ENCODE measurements at places on chromosomes 1 and 21.

DNA sequence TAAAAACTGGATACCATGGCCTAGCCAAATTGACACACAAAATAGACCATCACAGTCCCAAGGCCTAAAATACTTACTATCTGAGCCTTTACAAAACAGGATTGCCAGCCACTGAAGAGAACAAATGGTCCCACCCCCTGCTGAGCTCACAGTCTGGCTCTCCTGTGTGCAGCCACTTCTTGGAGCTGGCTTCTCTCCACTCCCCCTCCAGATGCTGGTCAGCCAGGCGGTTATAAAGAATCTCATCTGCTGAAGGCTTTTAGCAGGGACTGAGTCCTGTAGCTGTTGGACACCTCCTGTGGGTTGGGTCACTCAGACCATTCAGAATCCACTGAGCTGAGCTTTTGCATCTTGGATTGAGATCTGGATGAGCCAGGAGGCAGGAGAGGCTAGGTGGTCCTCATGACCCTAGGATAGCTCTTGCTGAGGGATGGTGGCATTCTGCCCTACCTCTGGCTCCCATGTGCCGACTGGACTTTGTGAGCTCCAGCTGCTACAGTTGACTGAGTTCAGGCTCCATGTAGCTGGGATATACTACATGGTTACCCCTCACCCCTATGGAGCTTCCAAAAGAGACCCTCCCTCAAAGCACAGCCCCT, 16.1 kb downstream of the OXCT2 start:
- no peak for DNase-seq

DNA sequence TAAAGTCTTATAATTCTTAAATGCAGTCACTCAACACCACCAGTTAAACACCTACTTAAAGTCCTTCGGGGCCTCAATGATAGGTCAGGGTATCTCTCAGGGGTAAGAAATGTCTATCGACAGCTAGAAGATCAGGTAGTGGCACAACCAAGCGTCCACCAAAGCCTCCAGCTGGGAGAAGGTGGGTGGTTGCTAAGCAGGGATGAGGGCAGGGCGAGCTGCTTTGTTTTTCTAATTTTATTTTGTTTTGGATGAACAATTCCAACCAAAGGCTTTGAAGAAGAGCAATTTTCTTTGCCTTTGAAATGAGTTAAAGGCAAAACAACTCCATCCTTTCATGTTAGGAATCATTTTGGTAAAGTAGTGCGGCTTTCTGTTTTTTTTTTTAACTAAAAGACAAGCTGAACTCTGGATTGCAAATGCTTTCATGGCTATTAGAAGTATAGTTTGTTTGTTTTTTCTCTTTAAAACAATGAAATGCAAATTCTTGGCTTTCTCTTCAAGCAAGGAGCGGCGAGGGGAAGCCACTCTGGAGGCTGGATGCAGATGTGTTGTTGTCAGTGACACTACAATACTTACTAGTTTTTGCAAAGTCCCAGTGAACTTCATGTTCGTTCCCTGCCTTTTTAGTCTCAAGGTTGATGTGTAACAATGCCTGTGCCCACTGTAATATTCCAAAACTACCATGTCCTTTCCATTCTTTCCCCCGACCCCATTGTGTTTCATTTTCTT, 106.0 kb downstream of the MRPS6 start:
- DNase-seq: no peak

DNA sequence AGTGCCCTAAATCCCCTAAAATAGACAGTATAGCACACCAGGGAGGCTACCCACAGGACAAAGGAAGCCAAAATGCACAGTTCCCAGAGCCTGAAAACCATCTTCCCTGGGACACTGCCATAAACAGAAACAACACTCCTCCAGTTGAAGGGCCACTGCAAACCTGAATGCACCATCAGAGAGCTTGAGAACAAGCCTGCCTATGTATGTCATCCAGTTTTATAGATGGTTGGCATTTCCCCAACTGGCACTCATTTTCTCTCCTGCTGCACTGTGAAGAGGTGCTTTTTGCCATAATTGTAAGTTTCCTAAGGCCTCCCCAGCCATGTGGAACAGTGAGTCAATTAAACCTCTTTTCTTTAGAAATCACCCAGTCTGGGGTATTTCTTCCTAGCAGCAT, 169.0 kb downstream of the AGBL4 start:
- no peak for DNase-seq

GRCh38 chr1:172381946-172382345, 38.5 kb upstream of the C1orf105 start:
- no peak for DNase-seq

DNA sequence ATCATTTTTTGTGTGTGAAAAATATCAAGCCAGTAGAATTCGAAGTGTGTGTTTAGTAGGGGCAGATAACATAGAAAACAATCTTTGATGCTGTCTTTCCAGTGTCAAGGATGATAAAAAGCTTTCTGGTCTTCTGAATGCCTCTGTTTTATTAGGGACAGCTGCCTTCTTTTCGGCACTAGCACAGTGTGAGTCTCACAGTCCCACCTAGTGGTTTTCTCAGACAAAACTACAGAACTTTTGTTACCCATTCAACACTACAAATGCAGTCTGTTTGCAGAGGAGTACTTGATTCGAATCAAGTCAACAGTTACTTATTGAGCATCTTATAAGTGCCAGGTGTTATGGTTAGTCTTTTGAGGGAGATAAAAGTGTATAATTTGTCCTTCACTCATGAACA, 30.6 kb upstream of the MCOLN3 start:
- DNase-seq: peak; percentile 29

DNA sequence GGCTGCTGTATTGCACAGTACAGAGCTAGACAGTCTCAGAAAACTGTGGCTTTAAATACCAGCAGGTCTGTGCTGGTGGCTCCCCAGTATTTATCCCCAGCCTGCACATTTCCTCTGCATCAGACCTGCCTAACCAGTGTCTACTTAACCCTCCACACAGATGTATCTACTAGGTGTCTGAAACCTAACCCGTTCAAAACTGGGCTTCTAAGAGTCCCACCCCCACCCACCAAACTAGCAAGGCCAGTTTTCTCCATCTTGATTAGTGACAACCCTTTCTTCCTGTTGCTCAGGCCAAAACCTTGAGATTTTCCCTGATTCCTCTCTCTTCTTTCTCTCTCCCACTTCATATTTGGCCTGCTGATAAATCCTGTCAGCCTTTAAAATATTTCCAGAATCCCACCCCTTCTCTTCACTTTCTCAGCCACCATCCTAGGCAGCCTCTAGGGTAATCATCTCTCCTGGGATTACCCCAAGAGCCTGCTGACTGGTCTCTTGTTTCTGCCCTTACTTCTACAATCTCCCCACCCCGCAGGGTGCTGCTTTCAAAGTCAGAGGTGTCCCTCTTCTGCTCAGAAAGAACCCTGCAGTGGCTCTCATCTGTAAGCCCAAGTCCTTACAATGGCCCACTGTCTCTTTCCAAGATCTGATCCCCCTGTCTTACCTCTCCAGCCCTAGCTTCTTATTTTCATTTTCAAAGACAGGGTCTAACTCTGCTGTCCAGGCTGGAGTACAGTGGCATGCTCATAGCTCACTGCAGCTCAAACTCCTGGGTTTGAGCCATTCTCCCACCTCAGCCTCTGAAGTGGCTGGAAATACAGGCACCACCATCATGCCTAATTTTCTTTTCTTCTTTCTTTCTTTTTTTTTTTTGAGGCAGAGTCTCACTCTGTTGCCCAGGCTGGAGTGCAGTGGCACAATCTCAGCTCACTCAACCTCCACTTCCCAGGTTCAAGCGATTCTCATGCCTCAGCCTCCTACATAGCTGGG, 45.2 kb downstream of the H3-3A start:
- DNase-seq: no peak

DNA sequence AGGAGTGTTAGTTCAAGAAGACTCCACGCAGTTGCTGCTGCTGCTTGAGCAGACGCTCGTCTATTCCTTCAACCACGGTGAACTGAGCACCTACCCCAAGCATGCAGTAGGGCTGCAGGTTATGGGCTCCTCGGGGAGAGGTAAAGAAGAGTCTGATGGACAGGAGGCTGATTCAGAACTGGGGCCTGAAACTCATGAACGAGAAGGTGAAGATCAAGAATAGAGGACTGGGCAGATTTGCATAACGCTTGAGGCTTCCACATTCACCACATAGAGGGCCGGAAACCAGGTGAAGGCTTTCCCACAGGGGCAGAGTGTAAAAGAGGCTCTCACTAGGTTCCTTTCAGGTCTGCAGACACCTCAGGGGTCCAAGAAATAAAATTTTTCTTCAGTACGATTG, 9.1 kb downstream of the ABCA4 start:
- no peak for DNase-seq

- no peak for DNase-seq
These were observed 27.1 kb downstream of the CAMK1G start for GRCh38 chr1:209610631-209610905.

GRCh38 chr1:76336931-76337371, 262.4 kb downstream of the ST6GALNAC3 start:
- no peak for DNase-seq

- DNase-seq: no peak
These were observed 114.3 kb upstream of the RUNX1 start for GRCh38 chr21:35163411-35163810.

- DNase-seq: no peak
These were observed 32.8 kb downstream of the GJA4 start for GRCh38 chr1:34825455-34826091.

DNA sequence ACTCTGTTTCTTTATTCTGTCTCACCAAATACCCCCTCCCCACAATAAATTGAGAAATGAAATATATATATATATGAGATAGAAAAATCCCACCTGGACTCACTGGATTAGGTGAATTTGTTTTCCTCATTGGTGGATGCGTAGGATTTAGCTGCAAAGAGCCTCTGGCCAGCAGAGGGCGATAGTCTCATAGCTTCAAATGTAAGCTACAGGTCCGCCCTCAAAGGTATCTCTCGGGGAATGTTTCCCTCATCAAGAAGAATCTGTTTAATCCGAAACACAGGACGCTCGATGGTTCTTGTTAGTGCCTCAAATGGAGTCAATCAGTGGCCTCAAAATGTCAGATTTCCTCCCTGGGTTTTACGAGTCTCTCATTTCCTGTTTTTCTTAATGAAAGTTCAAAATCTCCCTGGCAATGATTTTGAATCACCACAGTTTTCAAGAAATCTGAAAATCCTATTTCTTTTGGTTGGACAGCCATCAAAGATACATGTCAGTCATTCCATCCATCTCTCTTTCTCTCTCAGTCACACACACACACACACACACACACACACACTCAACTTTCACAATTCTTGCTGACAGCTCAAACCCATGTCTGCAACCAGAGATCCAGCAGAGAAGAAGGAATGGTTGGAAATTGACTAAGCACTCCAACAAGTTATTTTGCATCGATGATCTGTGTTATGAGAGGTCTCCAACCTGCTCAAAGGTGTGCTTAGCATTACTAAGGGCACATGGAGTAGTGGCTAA, 13.9 kb upstream of the CAMK1G start:
- DNase-seq: peak; percentile 75

DNA sequence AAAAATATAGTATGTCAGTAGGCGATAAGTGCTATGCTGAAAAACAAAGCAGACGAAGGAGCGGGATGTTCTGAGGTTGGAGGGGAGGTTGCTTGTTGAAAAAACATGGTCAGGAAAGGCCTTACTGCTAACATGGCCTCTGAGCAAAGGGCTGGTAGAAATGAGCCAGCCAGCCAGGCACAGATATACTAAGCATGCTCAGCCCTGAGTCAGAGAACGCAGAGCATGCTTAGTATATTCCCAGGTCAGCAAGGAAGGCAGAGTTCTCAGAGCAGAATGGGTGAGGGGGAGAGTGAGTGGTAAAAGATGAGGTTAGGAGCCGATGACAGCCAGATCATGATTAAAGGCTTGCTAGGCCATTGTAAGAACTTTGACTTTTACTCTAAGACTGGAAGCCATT, 36.7 kb downstream of the ZBTB40 start:
- DNase-seq: peak; percentile 5

DNA sequence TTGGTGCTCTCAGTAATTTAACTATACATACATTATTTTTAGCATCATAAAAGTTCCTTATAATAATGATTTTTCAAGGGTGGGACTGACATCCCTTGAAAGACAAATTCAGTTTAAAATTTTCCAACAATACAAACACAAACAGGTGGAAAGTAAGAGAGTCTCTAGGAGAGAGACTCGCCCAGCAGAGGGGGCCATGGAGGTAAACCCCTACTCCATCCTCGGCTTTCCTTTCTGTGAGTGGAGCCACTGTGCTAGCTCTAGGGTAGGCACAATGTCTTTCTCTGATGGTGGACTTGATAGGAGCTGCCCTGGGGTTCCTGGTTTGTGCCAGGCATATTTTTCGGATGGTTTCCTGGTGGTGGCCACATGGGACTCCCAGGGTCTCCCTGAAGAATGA, 8.3 kb downstream of the CSMD2 start:
- no peak for DNase-seq

GRCh38 chr1:82045221-82045620, 244.5 kb downstream of the ADGRL2 start:
- DNase-seq: no peak

- DNase-seq: no peak
These were observed 119.0 kb downstream of the ROR1 start for GRCh38 chr1:63892632-63893395.

GRCh38 chr1:4939266-4939665, 284.9 kb downstream of the AJAP1 start:
- DNase-seq: no peak

- DNase-seq: no peak
These were observed 32.8 kb downstream of the OSBPL9 start for GRCh38 chr1:51649593-51650091.

GRCh38 chr1:202254454-202255252, 61.1 kb downstream of the LGR6 start:
- peak; percentile 4 for DNase-seq

DNA sequence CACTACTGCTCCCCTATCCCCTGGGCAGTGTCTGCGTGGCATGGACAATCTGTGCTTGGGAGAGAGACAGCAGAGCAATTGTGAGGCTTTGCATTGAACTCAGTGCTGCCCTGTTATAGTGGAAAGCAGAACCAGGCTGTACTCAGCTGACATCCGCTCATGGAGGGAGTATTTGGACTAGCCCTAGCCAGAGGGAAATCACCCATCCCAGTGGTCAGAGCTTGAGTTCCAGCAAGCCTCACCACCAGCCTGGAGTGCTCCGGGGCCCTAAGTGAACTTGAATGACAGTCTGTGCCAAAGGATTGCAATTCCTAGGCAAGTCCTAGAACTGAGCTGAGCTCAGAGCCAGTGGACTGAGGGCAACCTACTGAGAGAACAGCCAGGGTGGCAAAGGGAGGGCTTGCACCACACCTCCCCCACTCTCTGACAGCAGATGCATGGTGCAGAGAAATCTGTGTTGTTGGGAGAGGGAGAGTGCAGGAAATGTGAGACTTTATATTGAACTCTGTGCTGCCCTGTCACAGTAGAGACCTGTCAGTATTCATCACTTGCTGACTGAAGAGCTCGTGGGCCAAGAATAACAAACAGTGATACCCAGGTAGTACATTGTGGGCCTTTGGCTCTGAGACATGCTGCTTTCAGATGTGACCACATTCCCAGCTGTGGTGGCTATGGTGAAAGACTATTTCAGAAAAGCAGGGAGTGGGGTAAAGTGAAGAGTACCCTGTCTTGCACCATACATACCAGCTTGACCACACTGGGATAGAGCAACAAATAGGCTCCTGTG, 107.7 kb upstream of the SLC5A9 start:
- DNase-seq: no peak

- no peak for DNase-seq
These were observed 113.9 kb upstream of the ZNF648 start for GRCh38 chr1:182175361-182175931.

Data from RKO (cell line).